ENCODE measurements at places on chromosomes 12 and 14.

DNA sequence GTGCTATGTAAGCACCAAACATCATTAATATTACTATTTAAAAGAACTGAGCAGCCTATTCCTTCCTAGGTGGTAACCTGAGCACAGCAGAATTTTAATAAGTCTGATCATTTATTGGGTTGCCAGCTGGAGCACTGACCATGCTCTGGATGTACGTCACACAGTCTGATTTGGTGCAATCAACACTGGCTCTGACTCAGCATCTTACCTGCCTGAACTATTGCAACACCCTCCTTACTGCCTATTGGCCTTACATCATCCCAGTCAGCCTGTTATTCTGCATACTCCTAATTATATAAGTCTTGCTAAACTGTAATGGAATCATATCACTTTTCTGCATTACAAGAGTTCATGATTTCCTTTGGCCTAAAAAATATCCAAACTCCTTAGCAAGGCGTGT is 149.7 kb downstream of the PTPRO start:
- no peak for DNase-seq

GRCh38 chr12:1413930-1414329 is 180.5 kb downstream of the FBXL14 start:
- DNase-seq: no peak

- peak; percentile 51 for DNase-seq
Measured at GRCh38 chr12:81644503-81644902, 114.6 kb downstream of the PPFIA2 start.

DNA sequence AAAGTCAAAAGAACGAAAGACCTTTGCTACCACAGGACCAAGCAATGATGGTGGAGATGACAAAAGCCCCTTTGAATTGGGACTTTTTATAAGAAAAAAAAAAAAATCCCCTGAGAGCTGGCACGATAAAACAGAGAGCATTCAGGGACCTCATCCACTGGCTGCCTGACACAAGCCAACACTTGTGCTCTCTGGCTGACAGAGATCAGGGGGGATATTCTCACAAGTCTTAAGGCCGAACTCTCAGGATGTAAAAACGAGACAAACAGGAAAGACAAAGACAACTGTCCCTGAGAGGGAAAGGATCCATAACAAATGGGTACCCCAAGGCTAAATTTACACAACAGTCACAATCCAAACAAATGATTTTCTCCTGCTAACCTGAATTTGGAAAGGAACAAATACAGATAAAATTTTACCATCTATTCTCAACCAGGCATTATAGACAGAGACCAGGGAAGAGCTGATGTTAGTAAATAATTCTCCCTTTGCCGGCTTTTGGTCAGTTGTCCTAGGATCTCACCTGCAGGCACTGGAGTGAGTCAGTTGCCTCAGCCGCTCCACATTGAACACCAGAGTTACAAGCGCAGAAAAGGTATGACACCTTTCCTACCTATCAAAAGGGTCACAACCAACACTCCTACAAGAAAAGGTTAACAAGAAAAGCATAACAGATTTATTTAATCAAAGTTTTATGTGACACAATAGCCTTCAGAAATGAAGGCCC is 37.9 kb upstream of the GARIN6 start:
- DNase-seq: no peak

DNA sequence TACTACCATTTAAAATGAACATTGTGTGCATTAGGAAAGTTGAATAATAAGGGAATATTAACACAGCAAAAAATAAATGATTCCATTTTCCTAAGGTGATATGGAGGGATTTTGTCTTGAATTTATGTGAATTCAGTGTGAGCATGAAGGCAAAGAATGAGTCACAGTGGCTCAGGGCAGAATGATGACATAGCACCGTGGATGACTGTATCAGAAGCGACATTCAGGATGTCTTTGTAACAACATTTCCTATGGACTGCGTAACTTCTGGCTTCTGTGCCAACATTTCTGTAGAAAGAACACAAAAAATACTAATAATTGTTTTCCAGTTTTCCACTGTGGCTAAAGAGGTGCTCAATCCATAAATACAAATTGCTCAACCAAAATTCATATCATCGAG is 54.6 kb downstream of the TTC8 start:
- peak; percentile 44 for DNase-seq
